ENCODE measurements at places on chromosomes 7 and 10.

GRCh38 chr10:110671788-110672579, 27.8 kb downstream of the RBM20 start:
- peak; percentile 93 for DNase-seq

DNA sequence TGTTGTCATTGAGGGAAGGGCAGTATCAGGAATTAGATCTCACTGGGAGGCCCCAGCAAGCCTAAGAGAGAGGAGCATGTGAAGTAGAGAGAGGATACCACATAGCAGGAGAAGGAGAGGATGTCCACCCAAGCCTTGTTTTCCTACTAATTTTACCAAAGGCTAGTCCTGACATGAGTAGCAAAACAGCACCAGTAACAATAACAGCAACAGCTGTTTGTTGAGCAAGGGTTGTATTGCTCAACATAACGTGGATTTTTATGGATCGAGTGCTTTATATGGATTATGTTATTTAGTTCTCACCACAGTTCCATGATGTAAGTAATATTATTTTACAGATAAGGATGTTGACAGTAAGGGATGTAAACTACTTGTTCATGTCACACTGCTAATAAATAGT, 135.2 kb upstream of the DLX6 start:
- DNase-seq: no peak

GRCh38 chr10:34628174-34628796, 186.8 kb downstream of the PARD3 start:
- DNase-seq: peak; percentile 58

GRCh38 chr7:44969049-44969700, 9.6 kb downstream of the MYO1G start:
- DNase-seq: no peak

DNA sequence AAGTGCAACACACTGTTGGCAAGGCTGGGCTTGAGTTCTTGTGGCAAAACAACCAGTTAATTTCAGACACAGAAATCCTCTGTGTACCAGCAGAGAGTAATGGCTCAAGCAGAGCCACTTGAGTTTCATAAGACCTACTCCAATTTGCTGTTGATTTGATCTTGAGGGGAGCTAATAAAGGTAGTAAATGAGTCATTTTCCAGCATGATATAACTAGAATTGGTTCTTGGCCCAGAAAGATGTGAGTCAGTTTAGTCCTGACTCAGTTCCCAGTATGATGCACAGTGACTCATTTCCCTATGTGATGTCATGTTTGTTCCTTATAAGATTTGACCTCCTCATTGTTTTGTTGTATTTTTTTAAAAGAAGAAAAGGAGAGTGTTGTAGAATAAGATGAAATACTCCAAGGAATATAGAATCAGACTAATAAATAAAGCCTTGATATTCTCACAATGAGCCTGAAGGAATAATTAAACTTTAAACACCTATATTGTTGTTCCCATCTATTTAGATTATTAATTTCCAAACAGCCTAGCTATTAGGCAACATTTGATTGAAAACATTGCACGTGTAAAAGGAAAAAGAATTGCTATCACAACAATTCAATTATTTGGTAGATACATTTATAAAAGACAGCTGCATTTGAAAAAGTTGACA, 186.2 kb downstream of the REEP3 start:
- no peak for DNase-seq

GRCh38 chr10:49072166-49072885, 43.0 kb downstream of the VSTM4 start:
- no peak for DNase-seq

GRCh38 chr7:33744293-33745075, 160.9 kb upstream of the BMPER start:
- DNase-seq: peak; percentile 79

GRCh38 chr10:85421421-85421820, 945.2 kb downstream of the GRID1 start:
- no peak for DNase-seq

DNA sequence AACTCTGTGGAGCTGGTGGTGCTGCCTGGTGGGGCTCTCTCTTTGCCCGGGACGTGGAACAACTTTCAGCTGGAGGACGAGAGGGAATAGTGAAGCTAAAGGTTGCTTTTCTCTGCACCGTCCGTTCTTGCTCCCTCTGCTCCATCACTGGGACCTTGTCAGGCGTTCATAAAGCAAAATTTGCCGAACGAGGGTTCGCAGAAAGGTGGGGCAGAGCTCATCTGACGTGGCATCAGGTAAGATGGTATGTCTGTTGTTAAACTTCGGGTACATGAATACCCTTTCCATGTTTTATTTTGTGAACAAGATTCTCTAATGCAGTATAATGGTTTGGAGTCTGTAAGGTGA, 416 bp downstream of the BBS9 start:
- peak; percentile 16 for DNase-seq

DNA sequence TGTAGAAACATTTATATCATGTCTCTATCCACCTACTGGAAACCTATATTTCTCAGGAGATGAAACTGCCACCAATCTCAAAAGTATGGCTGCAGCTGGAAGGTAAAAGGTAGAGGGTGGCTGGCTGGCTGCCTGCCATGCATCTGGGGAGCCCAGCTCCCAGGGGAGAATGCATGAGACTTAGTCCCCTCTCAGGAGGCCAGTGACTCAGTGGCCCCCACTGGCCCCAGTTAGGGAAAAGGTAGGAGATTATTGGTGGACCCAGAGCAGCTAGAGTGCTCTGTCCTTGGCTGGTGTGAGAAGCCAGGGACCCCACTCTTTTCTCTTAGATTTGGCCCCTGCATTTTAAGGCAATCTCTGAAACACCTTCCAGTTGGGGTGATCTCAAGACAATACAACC, 6.8 kb upstream of the NKX2-3 start:
- DNase-seq: no peak

DNA sequence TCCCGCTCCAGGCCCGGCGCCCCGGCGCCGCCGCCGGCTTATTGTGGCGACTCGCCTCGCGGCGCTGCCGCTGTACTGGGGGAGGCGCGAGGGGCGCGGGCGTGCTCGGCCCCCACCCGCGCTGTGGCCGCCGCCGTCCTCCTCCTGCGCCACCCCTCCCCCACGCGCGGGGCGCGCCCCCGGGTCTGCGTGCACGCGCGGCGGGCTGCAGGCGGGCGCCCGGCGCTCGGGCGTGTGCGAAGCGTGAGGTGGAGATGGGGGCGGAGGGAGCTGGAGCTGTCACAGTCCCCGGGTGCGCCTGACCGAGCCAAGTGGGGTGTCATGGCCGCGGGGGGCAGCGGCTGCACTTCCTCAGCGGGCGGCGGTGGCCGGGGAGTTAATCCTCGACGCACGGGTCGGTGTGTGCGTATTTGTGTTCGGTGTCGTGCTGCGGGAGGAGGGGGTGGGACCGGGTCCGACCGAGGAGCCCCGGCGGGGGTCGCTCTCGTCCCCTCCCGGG, 672 bp downstream of the LCOR start:
- DNase-seq: peak; percentile 91

- no peak for DNase-seq
Observed at GRCh38 chr10:917416-917720, 14.1 kb downstream of the LARP4B start.

GRCh38 chr7:155603205-155603857, 41.1 kb upstream of the RBM33 start:
- no peak for DNase-seq

GRCh38 chr10:119198438-119198837, 8.9 kb upstream of the GRK5 start:
- DNase-seq: peak; percentile 82

DNA sequence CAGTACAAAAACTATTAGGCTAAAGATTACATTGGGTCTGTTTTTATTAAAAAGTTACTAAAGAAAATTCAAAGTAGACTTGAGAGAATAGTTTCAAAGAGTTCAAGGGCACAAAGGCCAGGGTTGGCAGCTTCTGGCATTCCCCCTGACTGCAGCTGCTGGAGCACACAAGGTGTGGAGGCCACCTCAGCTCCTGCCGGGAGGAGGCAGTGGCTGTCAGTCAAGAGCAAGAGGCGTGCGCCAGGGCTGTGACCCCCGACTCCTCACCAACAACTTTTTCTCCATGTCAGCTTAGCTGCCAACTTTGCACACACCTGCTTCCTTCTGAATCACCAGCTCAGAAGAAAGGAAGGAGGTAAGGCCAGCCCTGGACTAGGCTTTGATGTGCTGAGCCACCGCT, 144.6 kb upstream of the PLXNA4 start:
- DNase-seq: no peak

- DNase-seq: no peak
Observed at GRCh38 chr7:134941185-134941900, 45.0 kb upstream of the AGBL3 start.

DNA sequence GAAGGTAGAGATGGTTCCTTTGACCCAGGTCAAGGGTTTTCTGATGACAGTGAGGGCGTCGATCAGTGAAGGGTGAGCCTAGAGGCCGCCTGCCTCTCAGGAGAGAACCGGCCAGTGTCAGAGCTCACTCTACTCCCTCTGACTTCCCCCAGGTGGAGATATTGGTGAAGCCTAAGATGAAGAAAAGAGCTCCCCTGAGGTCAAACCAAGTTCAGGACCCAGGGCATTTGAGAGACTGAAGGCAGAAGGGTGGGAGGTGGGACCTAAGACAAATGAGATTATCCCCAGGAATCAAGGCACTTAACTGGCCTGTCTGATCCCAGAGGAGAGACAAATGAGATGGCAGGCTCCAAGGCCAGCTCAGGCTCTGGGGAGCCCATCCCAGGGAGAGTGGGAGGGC, 104.7 kb downstream of the CDH23 start:
- no peak for DNase-seq

DNA sequence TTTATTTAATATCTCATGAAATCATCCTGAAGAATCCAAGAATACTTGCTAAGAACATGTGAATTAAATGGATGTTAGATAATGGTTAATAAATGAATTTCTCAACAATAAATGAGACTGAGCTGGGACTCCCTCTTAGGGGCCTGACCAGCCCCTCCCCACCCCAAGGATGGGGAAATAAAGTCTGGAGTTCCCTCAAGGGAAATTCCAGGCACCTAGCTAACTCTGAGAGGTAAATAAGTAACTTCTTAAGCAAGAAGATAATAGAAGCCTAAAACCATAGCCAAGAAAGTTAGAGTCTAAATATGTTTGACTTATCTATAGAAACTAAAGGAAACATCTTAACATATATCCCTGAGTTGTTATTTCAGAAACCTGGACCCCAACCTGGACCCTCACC, 32.2 kb upstream of the PPP1R9A start:
- DNase-seq: no peak

- DNase-seq: no peak
Observed at GRCh38 chr7:89837515-89837914, 316.8 kb upstream of the STEAP1 start.

- DNase-seq: no peak
Observed at GRCh38 chr10:19845503-19846368, 29.5 kb downstream of the PLXDC2 start.

- no peak for DNase-seq
Observed at GRCh38 chr7:92343714-92344113, 97.9 kb downstream of the ANKIB1 start.

GRCh38 chr10:92027141-92027540, 103.6 kb downstream of the BTAF1 start:
- peak; percentile 93 for DNase-seq

- no peak for DNase-seq
Observed at GRCh38 chr7:29811586-29811985, 5.3 kb downstream of the WIPF3 start.
